Fibroblast of the conjunctiva (primary cell): ENCODE measurements at places on chromosomes 2 and 18.

GRCh38 chr2:203328760-203329540 lies 756 bp downstream of the ABI2 start:
- no peak for DNase-seq

DNA sequence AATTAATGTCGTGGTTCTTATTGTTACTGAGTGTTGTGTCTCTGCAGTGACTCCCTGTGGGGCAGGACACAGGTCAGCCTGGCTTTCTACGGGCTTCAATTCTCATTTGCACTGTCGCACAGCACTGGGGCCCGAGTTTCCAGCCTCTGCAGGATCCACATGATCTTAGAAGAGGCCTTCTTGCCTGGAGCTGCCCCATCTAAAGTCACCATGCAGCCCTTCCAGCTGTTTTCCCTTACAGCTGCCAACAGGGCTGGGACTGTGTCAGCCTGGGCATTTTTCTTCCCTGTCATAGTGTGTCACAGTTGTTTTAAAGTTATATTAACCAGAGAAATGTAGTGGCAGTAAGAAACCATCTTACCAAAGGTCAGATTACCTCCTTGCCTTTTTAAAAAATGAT lies 27.0 kb downstream of the FHL2 start:
- no peak for DNase-seq

DNA sequence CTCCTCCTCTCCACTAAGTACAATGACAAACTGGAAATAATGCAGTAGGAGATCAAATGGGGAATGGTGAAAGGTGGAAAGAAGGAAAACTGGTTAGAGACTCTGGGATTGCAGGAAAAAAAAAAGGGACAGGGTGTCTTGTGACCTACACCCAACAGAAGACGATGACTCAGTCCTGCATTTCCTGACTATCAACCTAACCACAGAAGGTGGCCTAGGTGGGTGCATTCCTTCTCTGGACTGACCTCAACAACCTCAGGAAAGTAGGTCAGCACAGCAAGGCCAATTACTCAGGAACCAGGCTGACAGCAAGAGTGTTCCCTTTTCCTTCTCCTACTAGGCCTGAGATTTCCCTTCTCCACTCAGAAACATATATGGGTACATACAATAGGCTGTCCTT lies 1386.4 kb upstream of the ZEB2 start:
- DNase-seq, result no peak

DNA sequence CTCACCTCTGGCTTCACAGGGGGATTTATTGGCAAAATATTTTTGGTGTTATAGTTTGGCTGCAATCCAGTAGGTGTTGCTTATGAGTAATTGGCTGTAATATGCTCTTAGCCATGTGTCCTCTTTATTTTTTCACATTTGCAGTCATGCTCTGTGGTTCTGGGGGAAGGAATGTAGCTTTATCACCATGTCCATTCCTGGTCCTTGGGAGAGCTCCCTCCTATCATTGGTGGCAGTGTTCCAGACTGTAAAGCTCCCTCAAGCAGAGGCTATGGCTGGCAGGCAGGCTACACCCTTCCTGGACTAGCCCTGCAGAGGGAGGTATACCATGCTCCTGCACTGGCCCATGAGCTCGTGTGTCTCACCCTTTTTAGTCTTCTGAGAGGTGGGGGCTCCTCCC lies 120.0 kb upstream of the FSIP2 start:
- DNase-seq, result no peak

- no peak for DNase-seq
These were observed 61.0 kb upstream of the SERPINE2 start for GRCh38 chr2:224099861-224100643.

DNA sequence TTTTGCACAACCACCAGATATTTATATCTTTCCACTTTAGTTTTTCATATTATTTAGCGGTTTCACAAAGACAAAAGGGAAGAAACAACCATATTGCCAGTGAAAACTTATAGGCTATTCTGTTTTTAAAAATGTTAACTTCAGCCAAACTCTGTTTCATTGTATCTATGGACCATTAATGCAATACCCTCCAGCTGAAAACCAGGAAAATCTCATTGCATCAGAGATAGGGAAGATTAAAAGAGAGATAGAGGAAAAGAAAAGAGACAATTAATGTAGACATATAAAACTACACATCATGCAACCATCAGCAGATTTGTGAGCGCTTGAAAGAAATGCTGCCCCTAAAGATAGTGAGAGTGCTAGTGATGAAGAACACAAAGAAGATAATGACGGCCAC lies 970.2 kb downstream of the ERBB4 start:
- DNase-seq, result no peak

- DNase-seq, result no peak
These were observed 2.3 kb downstream of the PKDCC start for GRCh38 chr2:42050010-42050702.

DNA sequence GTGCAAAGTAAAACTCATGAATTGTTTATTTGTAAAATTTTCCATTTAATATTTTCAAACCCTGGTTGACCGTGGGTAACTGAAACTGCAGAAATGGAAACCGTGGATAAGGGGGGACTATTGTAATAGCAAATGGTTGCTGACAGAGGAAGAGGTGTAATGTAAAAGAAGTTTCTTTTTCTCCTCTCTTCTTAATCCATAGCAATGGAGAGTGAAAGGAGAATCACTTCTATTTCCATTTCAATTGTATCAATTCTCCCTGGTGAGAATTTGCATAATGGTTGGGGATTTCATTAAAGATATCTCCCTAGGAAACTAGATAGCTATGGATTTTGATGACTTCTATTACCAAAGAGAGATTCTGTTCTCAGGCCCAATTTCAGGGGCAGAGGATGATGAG lies 24.8 kb downstream of the TACR1 start:
- no peak for DNase-seq

GRCh38 chr2:67834482-67834881 lies 228.3 kb downstream of the C1D start:
- DNase-seq, result no peak

DNA sequence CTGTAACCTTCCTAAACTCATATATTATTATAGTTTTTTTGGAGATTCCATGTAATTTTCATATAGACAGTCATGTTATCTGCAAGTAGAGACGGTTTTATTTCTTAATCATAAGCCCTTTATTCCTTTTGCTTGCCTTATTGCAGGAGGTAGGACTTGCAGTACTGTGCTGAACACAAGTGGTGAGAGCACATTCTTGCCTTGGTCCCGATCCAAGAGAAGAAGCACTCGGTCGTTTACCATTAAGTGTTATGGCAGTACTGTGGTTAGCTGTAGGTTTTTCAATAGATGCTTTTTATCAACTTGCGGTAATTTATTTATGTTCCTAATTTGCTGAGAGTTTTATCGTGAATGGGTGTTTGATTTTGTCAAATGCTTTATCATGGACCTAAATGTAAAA lies 305.7 kb downstream of the DYSF start:
- no peak for DNase-seq

DNA sequence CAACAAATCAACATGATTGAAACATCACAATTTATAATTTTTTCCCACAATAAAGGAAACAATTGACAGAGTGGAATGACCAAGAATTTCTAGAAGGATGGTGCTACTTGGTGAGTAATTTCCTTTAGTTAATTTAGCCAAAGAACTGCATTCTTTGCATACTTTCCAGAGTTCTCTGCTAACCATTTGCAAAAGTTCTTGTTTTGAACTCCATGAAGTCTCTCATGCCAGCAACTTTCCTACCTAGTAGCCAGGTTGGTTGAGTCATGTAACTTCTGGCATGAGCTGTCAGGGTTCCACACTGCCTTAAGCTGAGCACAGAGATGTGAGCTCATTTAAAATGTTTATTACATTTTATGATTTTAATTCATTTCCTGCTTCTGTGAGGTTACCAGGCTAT lies 539.6 kb downstream of the PID1 start:
- DNase-seq, result peak; percentile 20

DNA sequence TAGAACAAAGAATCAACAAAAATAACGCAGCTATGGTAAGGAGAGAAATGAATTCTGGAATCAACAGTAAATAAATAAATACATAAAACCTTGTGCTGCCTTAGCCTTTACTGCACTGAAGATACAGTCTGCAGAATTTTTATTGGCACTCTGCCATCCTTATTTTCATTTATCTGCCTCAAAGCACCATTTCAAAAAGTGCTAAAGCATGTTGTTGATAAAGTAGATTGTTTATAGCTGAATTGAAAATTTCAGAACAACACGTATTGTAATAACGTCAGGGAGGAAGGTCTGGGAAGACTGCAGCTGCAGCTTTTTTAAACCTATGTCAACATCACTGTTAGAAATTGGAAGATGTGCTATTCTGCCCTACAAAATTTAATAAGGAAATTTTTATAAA lies 787.2 kb downstream of the PLCL1 start:
- no peak for DNase-seq
